B cell (primary cell): ENCODE measurements at places on chromosomes 1 and 21. TPM values are rescaled to one million over a fixed set of nuclear protein-coding genes. Genes with fewer than 3 reads are reported as not detected.

DNA sequence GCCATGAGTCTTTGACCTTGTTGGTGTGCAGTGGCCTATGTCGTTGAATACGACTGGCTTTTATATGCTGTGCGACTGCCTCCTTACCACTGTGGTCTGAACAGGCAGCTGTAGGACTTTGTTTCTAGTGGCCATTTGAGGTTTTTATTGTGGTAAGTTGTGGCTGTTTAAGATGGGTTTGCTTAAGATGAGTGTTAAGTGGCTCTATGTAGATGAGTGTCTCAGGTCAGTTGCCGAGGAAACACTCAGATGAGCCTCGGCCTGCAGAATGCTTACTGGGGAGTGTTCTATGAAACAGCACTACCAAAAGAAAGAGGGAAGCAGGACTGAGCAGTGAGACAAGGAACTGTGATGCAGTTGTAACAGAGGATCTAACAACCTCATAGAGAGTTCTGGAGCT lies 14.9 kb upstream of the CD1C start:
- H3K27ac ChIP-seq = peak overlapping the region; percentile 47
- peak; percentile 37 for DNase-seq
- H3K36me3 ChIP-seq = no peaks in the 10 kb centered on the region
- H3K27me3 ChIP-seq = no peaks in the 10 kb centered on the region
- no peak overlapping the region for H3K4me3 ChIP-seq

The FAM151A gene
- not detected in 2 replicates for total RNA-seq

DNA sequence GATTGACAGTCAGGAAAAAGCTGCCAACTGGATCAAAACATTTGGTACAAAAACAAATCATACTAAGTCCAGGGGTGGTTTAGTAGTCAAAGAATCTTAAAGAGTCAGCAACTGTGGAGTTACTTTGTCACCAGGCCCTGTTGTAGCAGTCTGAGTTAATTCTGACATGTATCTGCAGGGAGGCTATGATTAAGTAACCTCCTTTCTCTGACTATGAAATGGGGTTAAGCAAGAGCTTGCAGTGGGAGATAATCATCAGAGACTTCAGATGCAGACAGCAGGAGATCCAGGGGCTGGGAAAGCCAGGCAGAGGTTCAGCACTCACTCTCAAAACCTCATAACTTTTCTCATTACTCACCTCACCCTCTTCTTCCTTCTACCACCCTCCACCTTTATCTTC lies 99.2 kb upstream of the BTG3 start:
- H3K4me1 ChIP-seq = no peaks in the 10 kb centered on the region
- H3K36me3 ChIP-seq = no peaks in the 10 kb centered on the region
- H3K27ac ChIP-seq = no peak overlapping the region
- no peaks in the 10 kb centered on the region for H3K27me3 ChIP-seq
- no peak overlapping the region for H3K4me3 ChIP-seq

The AUNIP gene
- 0.27 TPM in 1 of 2 replicates, not detected in the other for total RNA-seq

DNA sequence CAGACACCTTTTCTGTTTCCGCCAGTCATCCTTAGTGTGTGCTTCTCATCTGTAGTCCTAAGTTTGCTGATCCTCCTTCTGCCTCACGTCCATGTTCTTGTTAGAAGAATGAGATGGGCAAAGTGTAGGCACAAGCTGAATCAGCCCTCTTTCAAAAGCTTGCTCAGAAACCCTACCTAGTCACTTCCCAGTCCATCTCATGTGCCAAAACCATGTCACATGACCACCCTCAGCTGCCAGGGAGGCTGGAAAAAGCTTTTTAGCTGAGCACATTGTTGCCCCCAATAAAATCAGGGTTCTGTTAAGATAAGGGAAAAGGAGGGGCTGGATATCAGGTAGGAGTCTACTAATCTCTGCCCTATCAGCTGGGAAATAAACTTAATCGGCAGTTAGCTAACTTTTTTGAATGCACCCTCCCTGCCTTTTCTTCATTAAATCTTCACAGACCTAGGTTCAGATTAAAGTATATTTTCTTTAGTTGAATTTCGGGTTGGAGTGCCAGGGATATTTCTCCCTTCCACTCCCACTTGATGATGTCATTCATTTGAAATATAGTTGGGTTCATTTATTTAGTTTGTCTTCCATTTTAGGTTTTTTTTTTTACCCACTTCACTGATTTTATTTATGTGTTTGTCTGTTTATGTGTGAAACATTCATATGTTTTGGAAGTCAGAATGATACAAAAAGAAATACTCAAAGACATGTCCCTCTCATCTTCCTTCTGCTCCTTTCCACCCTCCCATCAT lies 129.2 kb downstream of the ROR1 start:
- no peak overlapping the region for H3K27ac ChIP-seq
- H3K4me3 ChIP-seq = no peak overlapping the region
- peaks cover 9% of the 10 kb centered on the region for H3K4me1 ChIP-seq
- H3K36me3 ChIP-seq = no peaks in the 10 kb centered on the region
